ENCODE measurements at places on chromosomes 2 and 18. TPM values are rescaled to one million over a fixed set of nuclear protein-coding genes. Genes with fewer than 3 reads are reported as not detected.

The SEMA4F gene
- total RNA-seq = 6.4 TPM

The NAGK gene
- total RNA-seq = 46.0 TPM

The HIBCH gene
- 14.6 TPM for total RNA-seq

The CFC1 gene
- not detected for total RNA-seq

The ZEB2 gene
- total RNA-seq = 30.3 TPM

The FAM110C gene
- 0.26 TPM for total RNA-seq

The LANCL1 gene
- total RNA-seq = 29.4 TPM

The DLGAP1 gene
- total RNA-seq = 0.04 TPM

The RAB17 gene
- total RNA-seq = 1.6 TPM

The SH3RF3 gene
- 7.4 TPM for total RNA-seq

The APOB gene
- total RNA-seq = 0.40 TPM

The CCDC93 gene
- total RNA-seq = 24.9 TPM

The LRRC30 gene
- not detected for total RNA-seq

The PARD3B gene
- total RNA-seq = 13.5 TPM

The NPAS2 gene
- 9.8 TPM for total RNA-seq

The STEAP3 gene
- total RNA-seq = 12.2 TPM

The ZBTB14 gene
- total RNA-seq = 12.0 TPM

The DPYSL5 gene
- total RNA-seq = not detected

The MAP3K19 gene
- not detected for total RNA-seq

The AQP12A gene
- not detected for total RNA-seq

The INHBB gene
- 0.25 TPM for total RNA-seq

The FSHR gene
- total RNA-seq = not detected

The ASB18 gene
- not detected for total RNA-seq

The KCNG2 gene
- not detected for total RNA-seq

The UBR3 gene
- 36.3 TPM for total RNA-seq

The HOXD11 gene
- total RNA-seq = not detected

The GALNT14 gene
- not detected for total RNA-seq

The LYPD6 gene
- total RNA-seq = 1.8 TPM

The MYL1 gene
- total RNA-seq = not detected

The SERPINB3 gene
- not detected for total RNA-seq

The VAMP5 gene
- 60.0 TPM for total RNA-seq

The STARD6 gene
- total RNA-seq = 0.33 TPM

The KIF5C gene
- total RNA-seq = under 0.01 TPM

The CNOT11 gene
- 27.0 TPM for total RNA-seq

The SERPINB5 gene
- total RNA-seq = 0.07 TPM

The GPR155 gene
- total RNA-seq = 2.3 TPM

The SCYGR6 gene
- total RNA-seq = not detected

The SLC4A5 gene
- total RNA-seq = 0.04 TPM

The LCT gene
- total RNA-seq = not detected

The PHOSPHO2 gene
- total RNA-seq = 1.5 TPM

The ABCB11 gene
- total RNA-seq = 0.74 TPM

The GRHL1 gene
- total RNA-seq = 1.2 TPM

The TRABD2A gene
- total RNA-seq = 0.59 TPM

The NRP2 gene
- total RNA-seq = 82.0 TPM

The UNC80 gene
- not detected for total RNA-seq

The LAMA1 gene
- 0.07 TPM for total RNA-seq

The VWC2L gene
- not detected for total RNA-seq

The CFAP221 gene
- 1.1 TPM for total RNA-seq

The ABHD1 gene
- not detected for total RNA-seq

The ERICH2 gene
- not detected for total RNA-seq

The SLC30A3 gene
- total RNA-seq = 0.11 TPM

The MLPH gene
- not detected for total RNA-seq

The CDCA7 gene
- 16.7 TPM for total RNA-seq

The SLC23A3 gene
- total RNA-seq = 0.59 TPM

The RTP5 gene
- not detected for total RNA-seq

The METAP1D gene
- 7.6 TPM for total RNA-seq

The PCARE gene
- not detected for total RNA-seq

Data from pulmonary artery endothelial cell (primary cell).